ENCODE measurements at places on chromosomes 2 and 18. TPM values are rescaled to one million over a fixed set of nuclear protein-coding genes. Genes with fewer than 3 reads are reported as not detected.

Gene CRYGC
- total RNA-seq: not detected

Gene ENOSF1
- total RNA-seq: 187 TPM

Gene CYS1
- total RNA-seq: not detected

Gene SLC19A3
- total RNA-seq: not detected

Gene MAP3K19
- not detected for total RNA-seq

Gene PSMA8
- total RNA-seq: 0.31 TPM

Gene KCNF1
- total RNA-seq: not detected

Gene UBE2F
- total RNA-seq: 78.0 TPM

Measured in natural killer cell treated with Interleukin-12 subunit alpha and Interleukin-12 subunit beta and Interleukin-15 and Interleukin-18, amount 100 ng/mL, for 72 hours (primary cell).